ENCODE measurements at places on chromosomes 11 and 22. TPM values are rescaled to one million over a fixed set of nuclear protein-coding genes. Genes with fewer than 3 reads are reported as not detected.

DNA sequence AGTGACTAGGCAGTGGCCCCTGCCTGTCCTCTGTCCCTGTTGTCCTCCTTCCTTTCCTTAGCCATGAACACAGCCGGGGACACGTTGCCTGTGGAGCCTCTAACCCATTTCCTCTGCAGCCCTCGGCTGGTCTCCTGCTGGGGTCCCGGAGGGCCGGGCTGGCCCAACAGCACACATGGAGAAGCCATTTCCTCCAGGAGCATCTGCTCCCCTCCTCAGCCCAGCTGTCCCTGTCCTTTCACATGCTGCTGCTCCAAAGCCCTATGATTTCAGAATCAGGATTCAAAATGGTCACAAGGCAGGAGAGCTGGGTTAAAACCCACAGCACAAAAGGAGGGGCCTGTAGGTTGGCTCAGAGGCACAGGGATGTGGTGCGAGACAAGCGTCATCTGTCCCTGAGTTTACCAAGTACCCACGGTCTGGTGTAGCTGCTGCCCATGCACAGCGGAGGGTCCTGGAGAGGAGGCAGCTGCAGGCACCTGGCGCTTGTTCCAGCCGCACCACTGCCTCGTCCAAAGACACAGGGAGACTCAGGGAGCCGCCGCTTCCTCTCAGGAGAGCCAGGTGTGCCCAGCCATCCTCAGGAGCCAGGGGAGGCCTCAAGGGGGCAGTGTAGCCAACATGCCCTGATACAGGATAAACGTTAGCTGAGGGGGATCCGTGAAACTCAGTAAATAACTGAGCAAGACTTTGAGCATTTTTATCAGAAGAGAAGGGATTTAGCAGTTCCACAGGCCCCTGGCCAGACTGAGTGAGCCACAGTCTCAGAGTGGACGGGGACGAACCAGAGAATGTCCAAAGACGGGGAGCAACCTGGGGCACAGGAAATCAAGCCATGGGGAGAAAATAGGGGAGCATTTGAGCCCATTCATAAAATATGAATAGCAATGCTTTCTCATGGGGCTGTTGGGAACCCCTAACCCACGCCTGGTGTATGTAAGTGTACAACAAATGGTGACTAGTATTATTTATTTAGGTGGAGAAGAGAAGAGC, 3.9 kb upstream of the VSIG10L2 start:
- peak; percentile 74 for DNase-seq
- H3K4me3 ChIP-seq, result no peak overlapping the region
- H3K4me1 ChIP-seq, result no peaks in the 10 kb centered on the region
- H3K36me3 ChIP-seq, result no peaks in the 10 kb centered on the region
- no peak overlapping the region for H3K27ac ChIP-seq
- 0 out of 2 replicates have a peak, but pooled peaks cover 1% of the 10 kb centered on the region for H3K27me3 ChIP-seq

- no peak for DNase-seq
- no peaks in the 10 kb centered on the region for H3K36me3 ChIP-seq
- H3K27me3 ChIP-seq, result no peaks in the 10 kb centered on the region
- no peak overlapping the region for H3K4me3 ChIP-seq
- H3K4me1 ChIP-seq, result peaks cover 4% of the 10 kb centered on the region
Measured at GRCh38 chr22:44588348-44588747, 90.3 kb upstream of the RTL6 start.

DNA sequence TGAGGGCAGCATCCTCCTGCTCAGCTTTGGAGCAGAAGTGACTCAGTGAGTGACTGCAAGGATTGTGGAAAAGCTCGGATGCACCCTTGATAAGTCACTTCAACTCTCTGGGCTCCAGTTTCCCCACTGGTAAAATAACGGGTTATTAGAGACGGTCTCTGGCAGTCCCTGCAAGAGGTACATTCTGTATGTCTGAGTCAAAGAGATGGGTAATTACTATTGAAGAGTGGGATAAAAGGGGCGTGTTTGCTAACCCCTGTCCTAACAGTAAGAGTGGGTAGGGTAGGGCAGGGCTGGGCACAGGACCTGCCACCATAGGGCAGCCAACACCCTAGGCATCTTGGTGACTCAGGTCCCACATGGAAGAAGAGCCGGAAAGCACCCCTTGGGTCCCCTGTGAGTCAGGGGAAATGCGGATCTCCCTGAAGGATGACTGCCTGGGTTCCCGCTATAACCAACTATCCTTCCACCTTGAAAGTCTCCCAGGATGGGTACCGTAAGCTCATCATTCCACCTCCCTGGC, 7.3 kb upstream of the AHNAK start:
- peaks cover 83% of the 10 kb centered on the region for H3K4me1 ChIP-seq
- H3K36me3 ChIP-seq, result no peaks in the 10 kb centered on the region
- H3K4me3 ChIP-seq, result no peak overlapping the region

DNA sequence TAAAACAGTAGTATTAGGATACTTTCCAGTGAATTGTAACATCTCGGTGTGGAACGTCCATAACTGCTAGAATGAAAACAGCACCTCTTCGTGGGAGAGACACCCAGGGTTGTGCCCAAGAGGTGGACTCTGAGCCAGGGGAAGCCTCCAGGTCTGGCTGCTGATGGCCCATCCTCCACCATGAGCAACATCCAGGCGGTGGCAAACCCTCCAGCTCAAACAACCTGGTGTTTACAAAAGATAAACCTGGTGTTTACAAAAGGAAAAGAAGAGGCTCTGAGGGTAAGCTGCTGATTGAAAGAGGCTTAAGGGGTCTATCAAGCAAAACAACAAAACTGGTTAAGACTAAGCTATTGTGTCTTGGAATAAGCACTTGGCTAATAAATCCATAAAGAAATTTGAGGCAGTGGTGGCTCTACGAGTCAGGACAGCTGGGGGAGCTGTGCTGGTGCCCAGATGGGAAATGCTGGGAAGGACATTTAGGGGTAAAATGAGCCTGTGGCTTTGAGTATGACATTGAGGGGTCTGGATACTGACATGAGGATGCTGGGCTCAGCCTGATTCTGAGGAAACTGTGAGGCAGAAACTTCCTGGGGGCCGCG, 909.0 kb downstream of the BRD1 start:
- H3K27me3 ChIP-seq, result no peaks in the 10 kb centered on the region
- H3K27ac ChIP-seq, result no peak overlapping the region
- no peak overlapping the region for H3K4me3 ChIP-seq

GRCh38 chr11:62401811-62402210, 17.0 kb upstream of the SCGB1A1 start:
- H3K36me3 ChIP-seq, result no peaks in the 10 kb centered on the region
- H3K4me1 ChIP-seq, result peaks cover 42% of the 10 kb centered on the region
- DNase-seq, result no peak
- no peak overlapping the region for H3K27ac ChIP-seq

- peak overlapping the region; percentile 45 for H3K27ac ChIP-seq
- peaks cover 10% of the 10 kb centered on the region for H3K4me1 ChIP-seq
- H3K27me3 ChIP-seq, result no peaks in the 10 kb centered on the region
- DNase-seq, result peak; percentile 51
- H3K36me3 ChIP-seq, result peaks cover 12% of the 10 kb centered on the region
Measured at GRCh38 chr11:69644071-69644961, 3.4 kb downstream of the CCND1 start.

GRCh38 chr22:40182231-40182835, 4.6 kb downstream of the TNRC6B start:
- no peak overlapping the region for H3K4me3 ChIP-seq
- H3K4me1 ChIP-seq, result peaks cover 33% of the 10 kb centered on the region
- DNase-seq, result no peak
- H3K27me3 ChIP-seq, result no peaks in the 10 kb centered on the region
- H3K27ac ChIP-seq, result peak overlapping the region; percentile 43
- no peaks in the 10 kb centered on the region for H3K36me3 ChIP-seq

- no peak overlapping the region for H3K4me3 ChIP-seq
- no peaks in the 10 kb centered on the region for H3K36me3 ChIP-seq
- H3K4me1 ChIP-seq, result no peaks in the 10 kb centered on the region
- H3K27me3 ChIP-seq, result no peaks in the 10 kb centered on the region
- no peak overlapping the region for H3K27ac ChIP-seq
Measured at GRCh38 chr22:30869667-30870395, 98.7 kb downstream of the MORC2 start.

- no peak overlapping the region for H3K27ac ChIP-seq
- H3K27me3 ChIP-seq, result no peaks in the 10 kb centered on the region
- H3K4me3 ChIP-seq, result no peak overlapping the region
- no peaks in the 10 kb centered on the region for H3K36me3 ChIP-seq
- H3K4me1 ChIP-seq, result peaks cover 36% of the 10 kb centered on the region
- no peak for DNase-seq
Measured at GRCh38 chr22:35368386-35368785, 12.5 kb upstream of the HMOX1 start.

DNA sequence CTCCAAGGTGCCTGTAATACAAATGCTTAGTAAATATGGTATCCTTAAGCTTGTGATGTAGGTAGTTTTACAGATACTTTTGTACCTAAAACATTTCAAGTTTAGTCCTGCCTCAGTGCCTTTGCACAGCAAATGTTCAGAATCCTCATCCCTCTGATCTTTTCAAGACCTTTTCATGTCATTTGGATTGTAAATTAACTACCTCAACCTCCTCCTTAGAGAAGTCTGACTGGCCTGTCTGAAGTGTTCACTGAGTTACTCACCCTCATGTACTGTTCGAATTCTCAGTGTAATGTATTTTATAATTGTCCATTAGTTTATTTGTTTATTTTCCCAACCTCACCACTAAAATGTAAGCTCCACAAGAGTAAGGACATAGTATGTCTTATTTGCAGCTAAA, 147.5 kb downstream of the ELP4 start:
- H3K4me3 ChIP-seq, result no peak overlapping the region
- no peaks in the 10 kb centered on the region for H3K36me3 ChIP-seq
- no peaks in the 10 kb centered on the region for H3K27me3 ChIP-seq
- DNase-seq, result no peak
- no peak overlapping the region for H3K27ac ChIP-seq
- no peaks in the 10 kb centered on the region for H3K4me1 ChIP-seq

- no peaks in the 10 kb centered on the region for H3K36me3 ChIP-seq
- H3K4me3 ChIP-seq, result no peak overlapping the region
- no peak overlapping the region for H3K27ac ChIP-seq
- DNase-seq, result no peak
- no peaks in the 10 kb centered on the region for H3K4me1 ChIP-seq
- H3K27me3 ChIP-seq, result no peaks in the 10 kb centered on the region
Measured at GRCh38 chr22:37930270-37930951, 23.0 kb downstream of the C22orf23 start.

DNA sequence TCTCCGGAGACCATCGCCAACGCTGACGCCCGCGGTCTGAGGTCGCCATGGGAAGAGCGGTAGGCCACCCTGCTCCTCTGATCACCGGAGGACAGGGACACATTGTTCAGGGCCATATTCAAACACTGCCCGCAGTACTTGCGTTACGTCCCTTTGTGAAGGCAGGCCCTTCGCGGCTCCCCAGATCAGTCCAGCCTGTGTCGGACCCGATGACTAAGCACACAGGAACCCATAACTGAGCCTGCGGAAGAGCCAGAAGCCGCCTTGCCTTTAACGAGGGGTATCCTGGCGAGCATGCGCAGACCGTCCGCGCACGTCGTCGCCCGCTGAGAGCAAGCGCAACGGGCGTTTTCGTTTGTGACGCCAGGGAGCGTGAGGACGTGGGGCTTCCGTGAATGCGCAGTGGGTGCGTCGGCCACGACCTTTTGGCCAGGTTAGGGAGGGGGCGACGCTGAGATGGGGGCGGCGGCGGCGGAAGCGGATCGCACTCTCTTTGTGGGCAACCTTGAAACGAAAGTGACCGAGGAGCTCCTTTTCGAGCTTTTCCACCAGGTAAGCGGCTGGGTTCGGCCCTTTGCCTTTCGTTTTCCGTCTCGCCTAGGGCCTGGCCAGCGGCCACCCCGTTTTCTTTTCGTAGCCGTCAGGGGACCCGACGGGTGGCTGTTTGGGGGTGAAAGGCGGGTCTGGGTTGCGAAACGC, at the start of the genes C11orf71 and RBM7:
C11orf71 (minus strand) TSS at position 296 of the 699 bp plus-strand sequence; CDS start at position 116, 180 bp downstream.
RBM7 (plus strand) TSS at position 451 of the 699 bp plus-strand sequence; CDS start at position 457, 6 bp downstream.
- DNase-seq, result peak; percentile 100
- peaks cover 16% of the 10 kb centered on the region for H3K4me1 ChIP-seq
- H3K4me3 ChIP-seq, result peak within 1 kb of the TSS; percentile 51
- H3K36me3 ChIP-seq, result peaks cover 3% of the 10 kb centered on the region
- H3K27ac ChIP-seq, result peak within 1 kb of the TSS; percentile 99

DNA sequence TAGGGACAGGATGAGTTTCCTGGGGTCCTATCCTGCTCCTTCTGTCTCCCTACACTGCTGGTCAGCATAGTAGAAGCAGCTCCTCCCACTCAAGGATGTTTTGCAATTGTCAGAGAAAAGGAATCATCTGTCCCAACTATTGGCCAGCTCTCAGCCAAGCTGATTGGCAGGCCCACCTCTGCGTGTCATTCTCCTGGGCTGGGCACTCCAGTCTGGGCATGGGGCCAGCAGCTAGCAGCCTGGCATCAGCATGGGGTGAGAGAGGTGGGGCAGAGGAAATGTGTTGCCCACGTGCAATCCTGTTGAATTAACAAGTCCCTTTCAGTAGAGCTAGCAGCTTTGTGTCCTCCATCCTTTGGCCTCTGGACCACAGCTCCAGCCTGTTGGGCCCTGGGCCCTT, 14.1 kb downstream of the ANKK1 start:
- H3K4me1 ChIP-seq, result peaks cover 7% of the 10 kb centered on the region
- no peak overlapping the region for H3K27ac ChIP-seq
- H3K4me3 ChIP-seq, result no peak overlapping the region
- no peak for DNase-seq

DNA sequence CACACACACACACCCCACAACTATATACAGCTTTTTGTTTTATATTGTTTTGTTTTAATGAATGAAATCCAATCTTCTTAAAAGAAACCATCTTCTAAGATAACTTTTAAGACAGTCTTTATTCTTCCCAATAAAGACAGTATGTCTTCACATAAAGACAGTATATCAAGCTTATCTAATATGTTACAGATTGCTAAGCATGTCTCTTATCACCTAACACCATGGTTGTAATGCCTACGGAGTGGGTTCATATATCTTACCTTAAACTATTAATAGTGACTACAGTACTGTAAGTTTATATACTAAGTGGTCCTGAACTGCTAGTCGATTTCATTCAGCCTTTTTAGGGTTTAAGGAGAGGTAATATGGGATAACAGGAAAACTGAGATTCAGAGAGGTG, 8.5 kb downstream of the RNF141 start:
- DNase-seq, result no peak
- no peaks in the 10 kb centered on the region for H3K27me3 ChIP-seq
- no peak overlapping the region for H3K27ac ChIP-seq
- no peaks in the 10 kb centered on the region for H3K36me3 ChIP-seq
- H3K4me3 ChIP-seq, result no peak overlapping the region
- H3K4me1 ChIP-seq, result peaks cover 23% of the 10 kb centered on the region

GRCh38 chr22:39296535-39296934, 22.9 kb downstream of the RPL3 start:
- no peak for DNase-seq
- H3K27me3 ChIP-seq, result no peaks in the 10 kb centered on the region
- no peak overlapping the region for H3K4me3 ChIP-seq
- H3K36me3 ChIP-seq, result no peaks in the 10 kb centered on the region

GRCh38 chr22:37630839-37631435, 8.5 kb upstream of the SH3BP1 start:
- H3K27ac ChIP-seq, result peak overlapping the region; percentile 61
- no peak overlapping the region for H3K4me3 ChIP-seq
- DNase-seq, result peak; percentile 41
- H3K36me3 ChIP-seq, result no peaks in the 10 kb centered on the region
- no peaks in the 10 kb centered on the region for H3K27me3 ChIP-seq

GRCh38 chr22:32996276-32996675, 61.9 kb downstream of the SYN3 start:
- no peak overlapping the region for H3K4me3 ChIP-seq
- DNase-seq, result no peak
- H3K27ac ChIP-seq, result no peak overlapping the region
- no peaks in the 10 kb centered on the region for H3K27me3 ChIP-seq
- no peaks in the 10 kb centered on the region for H3K4me1 ChIP-seq

ME3 gene
- total RNA-seq, result 36.9 TPM

SLC43A3 gene
- total RNA-seq, result not detected

BARX2 gene
- 1.1 TPM for total RNA-seq

SPI1 gene
- total RNA-seq, result not detected

SCGB1A1 gene
- not detected for total RNA-seq

POU2AF2 gene
- total RNA-seq, result not detected
